NCI-H146 (cell line): ENCODE measurements at places on chromosomes 3 and 15.

- DNase-seq: no peak
These were observed 86.0 kb upstream of the NDN start for GRCh38 chr15:23773093-23773492.

DNA sequence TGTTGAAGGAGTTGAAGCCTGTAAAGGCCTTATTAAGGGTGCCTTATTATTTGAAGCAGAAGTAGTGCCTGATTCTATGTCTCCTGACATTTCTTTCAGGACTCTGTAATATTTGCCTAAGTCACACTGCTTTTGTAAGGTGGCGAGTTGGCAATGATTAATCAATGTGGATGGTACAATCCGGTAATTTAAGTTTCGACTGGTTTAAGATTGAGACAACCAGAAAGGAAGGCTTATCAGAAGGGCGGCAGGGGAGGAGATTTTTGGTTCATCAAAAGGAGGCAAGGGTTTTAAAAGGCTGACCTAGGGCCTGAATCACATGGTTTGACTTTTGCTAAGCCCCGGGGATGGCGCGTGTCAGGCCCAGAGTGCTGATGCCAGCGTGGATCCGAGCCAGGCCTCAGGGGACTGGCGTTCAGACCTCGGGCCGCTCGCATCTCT is 830 bp upstream of the RNF13 start:
- peak; percentile 40 for DNase-seq

DNA sequence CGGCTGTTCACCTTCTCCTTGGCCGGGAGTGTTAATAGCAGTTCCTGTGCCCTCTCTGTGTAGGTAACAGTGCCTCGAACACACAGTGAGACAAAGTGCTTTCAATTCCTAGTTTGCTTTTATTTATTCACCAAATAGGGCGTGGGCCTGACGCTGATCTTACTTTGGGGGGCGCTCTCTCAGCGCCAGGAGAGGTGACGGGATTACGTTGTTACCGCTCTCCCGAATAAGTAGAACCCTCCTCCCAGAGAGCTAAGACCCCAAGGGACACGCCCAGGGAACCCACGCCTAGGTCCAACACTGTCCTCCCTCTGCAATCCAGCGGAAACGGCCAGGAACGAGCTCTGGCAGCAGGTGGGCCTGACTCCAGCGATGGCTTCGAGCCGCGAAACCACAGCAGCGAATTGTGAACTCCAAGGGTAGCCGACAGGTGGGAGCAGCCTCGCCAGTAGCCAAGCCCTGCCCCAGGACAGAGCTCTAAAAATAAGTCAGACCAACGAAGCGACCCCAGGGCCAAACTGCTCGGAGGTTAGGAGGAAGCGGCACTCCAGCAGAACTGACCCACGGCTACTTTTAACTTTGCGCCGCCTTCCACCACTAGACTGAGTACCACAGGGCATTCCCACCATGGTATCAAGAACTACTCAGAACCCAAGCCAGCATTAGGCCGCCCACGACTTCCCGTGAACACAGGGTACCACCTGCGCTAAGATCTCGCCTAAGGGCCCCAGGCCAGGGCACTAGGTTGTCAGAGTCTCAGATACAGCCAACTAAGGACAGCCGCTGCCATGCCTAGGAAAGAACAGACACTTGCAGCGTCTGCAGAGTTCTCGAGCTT is 1.6 kb upstream of the SIN3A start:
- peak; percentile 54 for DNase-seq

GRCh38 chr3:176765382-176765900 is 431.8 kb downstream of the TBL1XR1 start:
- no peak for DNase-seq

DNA sequence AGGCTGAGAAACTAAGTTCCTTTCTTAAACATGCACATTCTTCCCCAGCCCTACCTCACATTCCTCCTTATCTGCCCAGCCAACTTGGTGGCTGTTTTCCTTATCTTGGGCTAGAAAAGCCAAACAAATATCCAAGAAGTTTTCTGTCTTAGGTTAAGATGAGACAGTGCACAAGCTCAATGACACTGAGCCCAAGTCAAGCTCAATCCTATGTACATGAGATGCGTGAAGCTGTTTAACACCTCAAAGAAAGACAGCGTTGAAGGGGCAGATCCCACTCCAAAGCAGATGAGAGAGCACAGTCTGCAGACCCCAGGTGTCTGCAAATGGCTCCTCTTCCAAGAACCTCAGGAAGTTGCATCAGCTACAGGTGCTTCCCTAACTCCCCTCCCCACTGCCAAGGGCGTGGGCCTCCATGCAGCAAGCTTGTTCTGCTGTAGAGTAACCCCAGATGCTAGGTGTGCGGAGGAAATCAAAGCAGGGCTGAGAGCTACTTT is 16.6 kb downstream of the LRRC2 start:
- DNase-seq: no peak

- no peak for DNase-seq
These were observed 9.0 kb downstream of the PIF1 start for GRCh38 chr15:64816452-64816851.

- DNase-seq: no peak
These were observed 460.3 kb upstream of the IL12A start for GRCh38 chr3:159528251-159528895.

DNA sequence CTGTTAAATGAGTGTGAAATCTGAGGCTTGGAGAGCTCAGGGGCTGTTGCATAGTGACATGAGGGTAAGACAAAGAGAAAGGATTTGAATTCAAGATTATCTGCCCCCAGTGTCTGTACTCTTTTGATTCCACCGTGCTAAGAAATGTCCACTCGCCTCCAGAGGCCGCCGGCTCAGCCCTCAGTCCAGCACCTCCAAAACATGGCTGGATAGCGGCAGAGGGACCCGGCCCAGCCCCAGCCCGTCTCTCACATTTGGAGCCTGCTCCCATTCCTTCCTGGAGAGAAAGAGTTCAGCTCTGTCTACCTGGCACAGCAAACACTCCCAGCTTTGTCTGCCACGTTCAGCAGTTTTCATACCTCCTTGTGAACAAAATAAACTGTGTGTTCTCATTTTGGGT is 84.8 kb upstream of the IQSEC1 start:
- no peak for DNase-seq

DNA sequence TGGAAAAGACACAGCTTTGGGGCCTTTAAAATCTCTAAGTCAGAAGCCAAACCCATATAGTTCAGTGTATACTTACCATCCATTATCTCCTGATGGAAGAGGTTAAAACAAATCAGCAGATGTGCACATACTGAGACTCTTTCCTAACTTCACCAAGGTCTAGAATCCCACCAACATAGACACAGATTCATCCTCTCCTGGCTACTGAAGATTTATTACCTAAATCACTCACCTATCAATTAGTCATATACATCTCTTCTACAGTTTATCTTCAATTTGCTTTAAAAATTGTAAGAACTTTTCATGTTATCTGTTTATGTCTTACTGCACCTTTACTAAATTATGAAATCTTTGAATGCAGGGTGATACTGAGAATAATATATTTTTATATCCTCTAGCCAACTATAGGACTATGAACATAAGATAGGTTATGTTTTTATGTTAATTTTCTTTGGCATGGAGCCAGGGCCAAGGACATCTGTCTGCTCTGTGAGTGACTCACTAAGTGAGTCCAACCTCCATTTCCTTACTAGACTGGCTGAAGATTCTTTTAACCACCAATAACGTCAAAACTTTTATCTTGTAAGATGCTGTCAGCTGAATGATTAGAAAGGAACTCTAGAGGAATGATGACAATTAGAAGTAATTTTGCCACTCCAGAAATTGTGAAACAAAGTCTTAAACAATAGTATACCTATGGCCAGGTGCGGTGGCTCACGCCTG is 397.6 kb downstream of the FOXP1 start:
- peak; percentile 18 for DNase-seq

DNA sequence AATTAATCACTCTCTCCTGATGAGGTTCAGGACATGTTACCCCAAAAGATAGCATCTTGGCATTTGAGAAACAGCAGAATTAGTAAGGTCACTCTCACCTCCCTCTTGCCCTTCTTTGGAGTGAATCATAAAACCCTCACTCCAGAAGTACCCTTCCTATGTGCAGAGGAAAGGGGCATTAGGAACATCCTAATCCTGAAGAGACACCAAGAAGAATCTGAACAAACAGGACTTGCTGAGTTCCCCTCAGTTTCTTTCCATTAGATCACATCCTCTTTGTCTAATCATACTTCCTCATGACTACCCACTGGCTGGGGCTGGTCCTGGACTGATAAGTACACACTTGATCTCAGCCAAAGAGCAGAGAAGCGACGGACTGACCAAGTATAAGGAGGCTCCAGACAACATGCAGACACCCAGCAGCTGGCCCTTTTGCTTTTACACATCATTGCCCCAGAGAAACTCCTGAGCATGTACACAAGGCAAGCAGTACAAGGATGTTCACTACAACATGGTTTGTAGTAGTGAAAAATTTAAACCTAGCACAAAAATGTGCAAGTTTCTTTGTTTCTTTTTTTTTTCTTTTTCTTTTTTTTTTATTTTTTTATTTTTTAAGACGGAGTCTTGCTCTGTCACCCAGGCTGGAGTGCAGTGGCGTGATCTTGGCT is 15.0 kb upstream of the TM6SF1 start:
- no peak for DNase-seq

GRCh38 chr3:180617049-180617448 is 15.1 kb downstream of the TTC14 start:
- DNase-seq: no peak

- no peak for DNase-seq
These were observed 284.5 kb upstream of the SEMA6D start for GRCh38 chr15:47432826-47433225.

GRCh38 chr15:80536231-80536630 is 132.0 kb downstream of the ARNT2 start:
- peak; percentile 98 for DNase-seq
